ENCODE measurements at places on chromosomes 3 and 15.

DNA sequence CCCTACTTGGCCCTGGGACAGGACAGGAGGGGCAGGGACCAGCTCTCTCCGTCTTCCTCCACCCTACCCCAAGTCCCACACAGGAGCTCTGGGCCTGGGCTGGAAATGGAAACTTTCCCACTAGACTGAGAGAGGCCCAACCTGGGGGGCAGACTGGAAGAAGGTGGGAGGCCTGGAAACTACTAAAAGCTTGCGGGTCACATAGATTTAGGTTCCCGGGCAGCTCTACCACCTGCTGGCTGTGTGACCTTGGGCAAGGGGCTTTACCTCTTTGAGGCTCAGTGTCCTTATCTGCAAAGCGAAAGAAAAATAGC, 49.9 kb upstream of the CCDC174 start:
- DNase-seq = no peak

DNA sequence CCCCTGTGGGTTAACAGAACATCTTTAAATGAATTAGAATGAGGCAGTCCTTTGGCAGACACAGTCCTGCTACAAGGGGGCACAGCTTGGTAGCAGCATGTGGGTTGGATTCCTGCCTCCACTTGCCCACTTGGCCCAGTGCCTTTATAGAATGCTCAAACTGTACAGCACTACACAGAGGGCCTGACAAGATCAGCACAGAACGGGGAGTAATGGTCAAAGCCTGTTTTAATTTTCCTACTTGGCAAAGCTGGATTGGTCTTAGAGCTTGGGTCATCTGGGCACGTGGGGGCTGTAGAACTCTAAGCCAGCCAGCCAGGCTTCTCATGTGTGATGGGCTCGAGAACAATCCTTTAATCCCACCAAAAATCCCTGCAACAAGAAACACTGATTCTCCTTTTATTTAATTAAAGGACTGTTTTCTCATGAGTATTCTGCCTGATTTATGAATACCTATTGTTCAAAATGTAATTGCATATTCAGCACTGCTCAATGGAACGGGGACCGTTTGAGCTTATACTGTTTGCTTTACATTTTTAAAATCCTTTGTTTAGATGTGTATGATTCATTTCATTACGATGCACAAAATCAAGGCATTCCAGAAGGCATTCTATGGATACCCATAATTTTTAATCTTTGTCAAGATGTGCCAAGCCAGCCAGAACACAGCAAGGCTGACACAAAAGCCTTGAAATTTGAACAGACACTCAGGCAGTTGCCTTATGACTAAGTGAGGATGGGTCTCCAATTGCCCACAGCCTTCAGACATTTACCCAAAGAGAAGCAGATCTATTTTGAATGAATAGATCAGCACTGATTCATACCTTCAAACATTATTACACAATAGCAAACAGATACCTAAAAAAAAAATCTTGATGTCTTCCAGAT, 249.3 kb upstream of the TGFBR2 start:
- DNase-seq = no peak

DNA sequence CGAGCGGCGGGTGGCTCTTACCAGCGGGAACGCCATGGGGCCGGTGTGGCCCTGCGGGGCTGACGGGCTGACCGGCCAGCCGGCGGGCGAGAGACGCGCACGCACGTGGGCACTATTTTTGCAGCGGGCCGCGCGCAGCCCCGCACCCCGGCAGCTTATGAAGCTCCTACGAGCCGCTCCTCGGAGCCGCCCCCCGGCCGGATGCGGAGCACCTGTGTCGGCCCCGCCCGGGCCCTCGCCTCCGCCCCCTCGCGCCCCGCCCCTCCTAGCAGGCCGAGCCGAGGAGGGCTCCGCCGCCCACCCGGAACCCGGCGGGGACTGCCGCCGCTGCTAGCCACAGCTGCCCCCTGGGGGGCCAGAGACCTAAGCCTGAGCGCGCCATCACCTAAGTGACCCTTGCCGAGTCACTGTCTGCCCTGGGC, 683 bp upstream of the CPEB1 start:
- DNase-seq = peak; percentile 17

DNA sequence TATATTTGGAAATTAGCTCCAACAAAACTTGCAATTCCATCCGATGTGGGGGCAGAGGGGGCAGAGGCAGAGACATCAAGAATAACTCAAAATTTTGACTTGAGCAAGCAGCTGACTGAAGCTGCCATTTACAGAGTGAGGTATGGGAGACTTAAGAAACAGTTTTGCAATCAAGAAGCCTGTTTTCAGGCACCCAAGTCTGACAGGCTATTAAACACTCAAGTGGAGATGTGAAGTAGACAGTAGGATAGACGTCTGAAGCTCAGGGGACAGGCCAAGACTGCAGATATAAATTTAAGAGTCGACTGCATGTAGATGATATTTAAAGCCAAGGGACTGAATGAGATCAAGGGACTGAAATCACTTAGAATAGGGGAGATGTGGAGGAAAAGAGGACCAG, 9.9 kb upstream of the SH3BP5 start:
- no peak for DNase-seq

- no peak for DNase-seq
Measured at GRCh38 chr15:99984491-99985243, 251.4 kb upstream of the LYSMD4 start.

- DNase-seq = no peak
Measured at GRCh38 chr3:107958146-107958545, 132.7 kb downstream of the CD47 start.

DNA sequence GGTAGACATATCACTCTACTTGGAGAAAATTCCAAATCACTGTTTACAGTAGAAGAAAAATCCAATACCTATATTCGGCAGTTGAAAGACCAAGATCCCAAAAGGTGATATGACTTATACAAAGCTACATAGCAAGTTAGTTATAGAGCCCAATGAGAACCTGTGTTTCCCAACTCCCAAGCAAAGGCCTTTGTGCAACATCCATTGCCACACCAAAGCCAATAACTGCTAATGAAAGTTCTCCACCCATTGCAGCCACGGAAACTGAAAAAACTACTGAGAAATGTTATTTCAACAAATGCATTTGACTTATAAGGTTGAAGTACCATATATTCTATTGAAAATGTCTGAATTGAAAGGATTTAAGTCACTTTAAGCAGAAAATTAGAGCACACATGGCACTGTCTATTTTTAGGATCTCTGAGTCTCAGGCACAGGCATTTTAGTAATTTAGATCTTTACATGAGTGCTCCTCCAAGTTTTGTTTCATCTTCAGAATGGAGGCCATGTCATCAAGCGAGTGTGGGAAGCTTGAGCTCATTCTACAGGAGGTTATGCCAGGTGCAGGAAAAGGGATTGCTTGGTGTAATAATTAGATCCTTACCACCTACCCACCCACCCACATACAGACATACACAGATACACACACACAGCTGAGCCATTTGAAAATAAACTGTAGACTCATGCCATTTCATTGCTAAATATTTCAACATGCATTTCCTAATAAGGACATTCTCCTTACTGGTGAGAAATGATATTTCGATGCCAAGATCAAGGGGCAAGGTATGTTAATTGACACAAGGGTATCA, 19.7 kb upstream of the ANO10 start:
- DNase-seq = no peak

GRCh38 chr15:80645494-80646065, 49.5 kb upstream of the ABHD17C start:
- no peak for DNase-seq

DNA sequence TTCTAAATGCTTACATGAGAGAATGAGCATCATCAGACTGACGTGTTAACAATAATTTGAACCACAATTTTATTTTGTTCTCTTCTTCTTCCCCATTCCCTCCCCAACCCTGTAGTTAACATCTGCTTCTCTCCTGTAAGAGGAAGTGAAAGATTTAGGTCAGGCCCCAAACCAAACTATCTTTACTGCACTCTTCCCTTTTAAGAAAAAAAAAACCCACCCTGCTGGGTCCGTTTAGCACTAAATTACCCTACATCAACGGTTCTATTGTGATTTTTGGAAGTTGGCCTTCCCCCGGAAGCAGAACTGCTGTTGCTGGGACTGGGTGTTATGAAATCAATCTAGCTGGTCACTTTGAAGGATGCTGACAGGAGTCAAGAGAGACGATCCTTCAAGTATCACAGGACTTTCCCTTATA, 49.4 kb downstream of the NFKBIZ start:
- DNase-seq = no peak

- DNase-seq = no peak
Measured at GRCh38 chr3:18111796-18112232, 313.3 kb downstream of the SATB1 start.

- no peak for DNase-seq
Measured at GRCh38 chr15:67179411-67179995, 75.0 kb downstream of the AAGAB start.

DNA sequence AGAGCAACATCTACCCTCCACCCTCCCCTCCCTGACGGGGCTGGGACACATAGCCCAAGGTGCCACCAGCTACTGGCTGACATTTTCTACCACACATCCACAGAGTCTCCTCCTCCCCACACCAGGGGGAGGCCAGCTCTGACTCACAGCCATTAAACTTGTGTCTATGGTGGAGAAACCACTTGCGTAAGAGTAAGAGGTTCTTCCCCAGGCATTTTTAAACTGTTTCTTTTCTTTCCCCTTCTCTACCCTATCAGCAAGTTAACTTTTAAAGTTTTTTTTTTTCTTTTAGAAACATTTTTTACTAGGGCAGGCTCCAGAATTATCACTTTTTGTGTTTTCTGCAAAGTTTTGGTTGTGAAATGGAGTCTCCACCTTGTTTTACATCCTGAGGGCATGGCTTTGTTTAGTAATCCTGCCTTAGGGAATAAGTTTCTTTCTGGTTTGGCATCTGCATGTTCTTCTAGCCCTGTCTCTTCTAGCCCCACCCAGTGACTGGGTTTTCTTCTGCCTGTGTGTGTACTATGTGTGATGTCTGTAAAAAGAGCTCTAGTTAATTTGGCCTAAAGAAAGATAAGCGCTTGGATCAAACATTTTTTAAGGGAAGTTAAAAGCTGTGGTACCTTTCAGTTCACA, 148.8 kb upstream of the GADL1 start:
- DNase-seq = no peak

DNA sequence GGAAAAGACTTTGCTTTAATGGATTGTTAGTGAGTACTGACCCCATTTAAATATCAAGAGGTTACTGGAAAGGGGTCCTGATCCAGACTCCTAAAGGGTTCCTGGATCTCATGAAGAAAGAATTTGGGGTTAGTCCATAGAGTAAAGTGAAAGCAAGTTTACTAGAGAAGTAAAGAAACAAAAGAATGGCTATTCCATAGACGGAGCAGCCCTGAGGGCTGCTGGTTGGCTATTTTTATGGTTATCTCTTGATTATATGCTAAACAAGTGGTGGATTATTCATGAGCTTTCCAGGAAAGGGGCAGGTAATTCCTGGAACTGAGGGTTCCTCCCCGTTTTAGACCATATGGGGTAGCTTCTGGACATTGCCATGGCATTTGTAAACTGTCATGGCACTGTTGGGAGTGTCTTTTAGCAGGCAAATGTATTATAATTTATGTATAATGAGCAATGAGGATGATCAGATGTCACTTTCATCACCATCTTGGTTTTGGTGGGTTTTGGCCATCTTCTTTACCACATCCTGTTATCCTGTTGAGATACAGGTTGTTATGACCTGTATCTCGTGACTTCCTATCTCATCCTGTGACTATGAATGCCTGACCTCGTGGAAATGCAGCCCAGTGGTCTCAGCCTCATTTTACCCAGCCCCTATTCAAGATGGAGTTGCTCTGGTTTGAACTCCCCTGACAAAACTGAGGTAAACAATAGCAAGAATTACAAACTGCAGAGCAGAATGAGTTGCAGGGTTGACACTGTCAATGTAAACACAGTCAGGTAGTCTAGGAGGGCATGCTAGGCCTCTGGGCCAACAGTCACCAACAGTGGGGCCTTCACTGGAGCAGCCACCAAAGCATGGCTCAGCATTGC, 10.3 kb upstream of the GPR160 start:
- no peak for DNase-seq

DNA sequence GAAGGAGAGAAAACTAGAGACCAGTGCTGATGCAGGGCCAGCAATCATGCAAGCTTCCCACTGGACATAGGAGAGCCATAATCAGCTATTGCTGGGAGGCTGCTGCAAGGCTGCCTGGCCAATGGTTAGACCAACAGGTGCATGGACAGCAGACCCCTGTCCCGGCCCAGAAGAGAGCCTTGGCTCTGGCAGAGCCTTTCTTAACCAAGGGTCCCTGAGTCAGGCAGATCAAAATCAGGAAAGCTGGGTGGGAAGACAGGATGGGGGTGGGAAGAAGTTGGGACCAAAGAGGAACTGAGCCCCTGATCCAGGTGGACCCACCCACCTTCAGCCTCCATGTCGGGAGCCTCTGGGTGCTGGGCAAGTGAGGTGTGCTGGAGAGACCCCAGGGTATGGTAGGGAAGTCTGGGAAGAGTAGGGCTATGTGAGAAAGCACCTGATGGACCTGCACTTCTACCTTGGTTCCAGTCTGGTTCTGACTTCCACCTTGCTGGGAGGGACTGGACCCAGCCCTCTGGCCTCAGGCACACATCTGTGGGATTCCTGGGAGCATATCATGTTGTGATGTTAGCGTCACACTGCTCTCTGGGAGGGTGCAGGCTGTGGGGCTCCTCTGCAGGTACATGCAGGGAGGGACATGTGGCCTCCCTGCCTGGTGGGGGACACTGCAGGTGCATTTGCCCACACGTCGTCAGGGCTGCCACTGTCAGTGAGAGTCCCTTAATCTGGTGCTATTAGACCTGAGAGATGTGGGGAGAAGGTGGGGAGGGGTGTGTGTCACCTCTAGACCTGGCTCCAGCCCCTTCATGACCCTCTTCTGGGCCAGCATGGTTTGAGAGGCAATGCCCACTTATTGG, 24.7 kb downstream of the KY start:
- no peak for DNase-seq

GRCh38 chr3:168558728-168559411, 463.1 kb upstream of the GOLIM4 start:
- DNase-seq = no peak

- DNase-seq = no peak
Measured at GRCh38 chr15:45921376-45921775, 286.5 kb downstream of the SQOR start.

DNA sequence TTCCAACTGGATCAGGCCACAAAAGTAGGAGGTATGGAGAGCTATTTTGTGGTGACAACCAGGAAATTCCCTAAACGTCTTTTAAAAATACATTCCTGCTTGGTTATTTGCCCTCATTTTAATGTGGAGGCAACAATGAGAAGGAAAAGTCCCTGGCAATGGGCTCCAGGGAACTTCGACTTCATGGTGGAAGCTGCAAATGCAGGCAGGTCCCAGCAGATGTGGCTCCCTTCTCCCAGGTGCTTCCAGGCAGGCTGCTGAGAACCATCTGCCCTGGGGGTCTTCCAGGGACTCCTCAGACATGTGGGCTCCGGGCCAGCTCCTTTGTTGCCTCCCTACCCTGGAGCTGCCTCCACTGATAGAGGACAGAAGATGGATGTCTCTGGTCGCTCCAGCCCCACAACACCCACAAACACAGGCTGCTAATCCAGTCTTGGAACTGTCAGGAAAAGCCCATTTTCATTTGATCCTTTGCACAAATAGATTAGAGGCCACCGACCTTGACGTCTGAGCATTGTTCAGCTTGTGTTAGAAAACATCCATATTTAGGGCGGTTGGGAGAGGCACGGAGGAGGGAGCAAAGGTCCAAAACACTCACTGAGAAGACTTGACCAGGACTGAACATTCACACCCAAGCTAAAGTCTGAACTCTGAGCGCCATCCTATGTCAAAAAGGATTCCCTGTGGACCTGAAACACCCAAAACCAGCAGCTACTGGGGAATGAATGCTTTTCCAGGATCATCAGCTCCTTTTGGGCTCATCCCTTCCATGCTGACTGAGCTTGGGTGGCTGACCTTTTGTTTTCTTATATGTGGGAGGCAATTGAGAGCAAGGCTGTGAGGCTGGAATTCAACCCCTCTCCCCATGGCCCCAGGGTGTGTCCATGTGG, 30.2 kb upstream of the SLCO2A1 start:
- no peak for DNase-seq
